Stimulated activated CD8-positive, alpha-beta memory T cell treated with anti-CD3 and anti-CD28 coated beads, Interleukin-7, amount 100 ng/mL, for 1 hour (primary cell): ENCODE measurements at places on chromosomes 11 and 22.

DNA sequence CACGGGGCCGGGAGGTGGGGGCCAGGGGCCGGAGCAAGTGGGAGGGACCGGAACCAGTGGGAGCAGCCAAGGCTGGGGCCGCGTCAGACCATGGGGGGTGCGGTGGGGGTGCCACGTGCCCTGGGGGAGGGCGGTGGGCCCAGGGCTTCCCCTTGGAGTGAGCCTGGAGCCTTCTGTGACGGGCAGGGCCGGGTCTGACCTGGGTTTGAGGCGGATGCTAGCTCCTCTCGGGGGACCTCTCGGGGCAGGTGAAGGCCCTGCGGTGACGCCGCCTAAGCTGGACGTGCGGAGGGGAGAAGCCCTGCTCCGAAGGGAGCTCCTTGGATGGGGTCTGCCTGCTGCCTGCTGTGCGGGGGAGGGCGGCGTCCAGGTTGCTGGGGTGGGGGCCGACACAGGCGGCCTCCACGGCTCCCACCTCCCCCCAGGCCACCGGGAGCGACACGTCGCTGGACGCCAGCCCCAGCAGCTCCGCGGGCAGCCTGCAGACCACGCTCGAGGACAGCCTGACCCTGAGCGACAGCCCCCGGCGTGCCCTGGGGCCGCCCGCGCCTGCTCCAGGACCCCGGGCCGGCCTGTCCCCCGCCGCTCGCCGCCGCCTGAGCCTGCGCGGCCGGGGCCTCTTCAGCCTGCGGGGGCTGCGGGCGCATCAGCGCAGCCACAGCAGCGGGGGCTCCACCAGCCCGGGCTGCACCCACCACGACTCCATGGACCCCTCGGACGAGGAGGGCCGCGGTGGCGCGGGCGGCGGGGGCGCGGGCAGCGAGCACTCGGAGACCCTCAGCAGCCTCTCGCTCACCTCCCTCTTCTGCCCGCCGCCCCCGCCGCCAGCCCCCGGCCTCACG lies 115.0 kb downstream of the CACNA1I start:
- DNase-seq = no peak

DNA sequence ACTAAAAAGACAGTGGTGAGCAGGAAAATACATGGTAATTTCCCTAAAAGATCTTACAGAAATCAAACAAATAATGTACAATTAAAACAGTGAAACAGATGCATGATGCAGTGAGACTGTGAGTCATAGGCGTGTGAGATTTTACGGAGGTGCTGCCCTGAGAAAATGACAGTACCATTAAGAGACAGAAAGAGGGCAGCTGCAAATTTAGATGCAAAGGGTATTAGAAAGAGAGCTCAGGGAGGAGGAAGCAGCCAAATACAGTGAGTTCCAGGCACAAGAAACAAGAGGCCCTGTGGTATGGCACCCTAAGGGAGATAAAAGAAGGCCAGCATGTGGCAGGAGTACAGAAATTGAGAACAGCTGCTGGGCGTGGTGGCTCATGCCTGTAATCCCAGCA lies 88.5 kb upstream of the FIBIN start:
- DNase-seq = no peak

- no peak for DNase-seq
Measured at GRCh38 chr11:86040919-86041850, 27.7 kb downstream of the PICALM start.

DNA sequence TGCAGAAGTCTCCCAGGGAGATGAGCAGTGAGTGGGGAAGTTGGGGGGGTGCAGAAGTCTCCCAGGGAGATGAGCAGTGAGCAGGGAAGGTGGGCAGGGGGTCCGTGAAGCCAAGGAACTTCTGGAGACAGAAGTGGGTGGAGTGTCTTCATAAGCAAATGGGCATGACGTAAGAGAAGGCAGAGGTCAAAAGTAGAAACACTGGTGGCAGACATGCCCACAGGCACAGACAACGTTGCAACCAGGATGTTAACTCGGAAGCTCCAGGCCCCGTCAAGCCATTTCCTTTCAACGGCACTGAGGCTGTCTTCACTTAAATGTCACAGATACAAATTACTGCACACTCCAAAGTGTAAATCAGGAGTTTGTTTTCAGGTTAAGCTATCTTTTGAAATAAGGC lies 186.1 kb downstream of the SHANK2 start:
- no peak for DNase-seq

GRCh38 chr11:12840871-12841660 lies 166.8 kb downstream of the TEAD1 start:
- no peak for DNase-seq

GRCh38 chr11:82807646-82808045 lies 74.0 kb upstream of the FAM181B start:
- DNase-seq = no peak

GRCh38 chr11:14300661-14301304 lies 58.2 kb downstream of the RRAS2 start:
- peak; percentile 12 for DNase-seq

- DNase-seq = no peak
Measured at GRCh38 chr11:117669062-117669461, 128.0 kb downstream of the DSCAML1 start.

DNA sequence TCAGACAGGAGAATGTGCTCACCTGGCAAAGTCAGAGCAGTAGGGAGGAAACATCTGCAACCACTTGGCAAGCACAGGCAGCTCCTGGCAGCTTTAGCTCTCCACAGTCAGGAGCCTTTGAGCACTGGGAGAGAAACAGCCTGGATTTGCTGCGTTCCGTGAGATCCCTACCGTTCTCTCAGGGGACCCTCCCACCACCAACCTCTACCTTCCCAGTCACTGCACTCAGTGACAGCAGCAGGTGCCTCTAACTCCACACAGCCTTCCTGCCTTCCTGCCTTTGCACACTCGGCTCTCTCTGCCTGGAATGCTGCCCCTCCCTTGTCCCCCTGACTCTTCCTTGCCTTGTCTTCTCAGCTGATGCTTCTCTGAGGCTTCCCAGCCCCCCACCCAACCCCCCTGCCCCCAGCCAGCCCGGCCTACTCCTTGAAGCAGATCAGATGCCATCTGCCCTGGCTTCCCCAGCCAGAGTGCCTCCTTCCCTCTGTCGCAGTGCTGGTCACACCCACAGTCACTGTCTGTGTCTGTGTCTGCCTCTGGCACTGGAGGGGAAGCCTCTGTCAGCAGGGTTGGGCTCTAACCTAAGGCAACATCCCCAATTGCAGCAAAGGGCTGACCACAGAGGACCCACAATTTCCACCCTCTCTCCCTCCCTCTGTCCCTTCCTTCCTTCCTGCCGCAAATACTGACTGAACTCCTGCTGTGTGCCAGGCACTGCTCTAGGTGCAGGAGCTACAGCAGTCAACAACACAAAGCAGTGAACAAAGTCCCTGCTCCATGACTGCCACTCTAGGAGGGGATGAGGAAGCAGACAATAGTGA lies 14.9 kb upstream of the TSKU start:
- no peak for DNase-seq

- DNase-seq = no peak
Measured at GRCh38 chr11:30228323-30228884, 2.4 kb upstream of the FSHB start.

GRCh38 chr11:72573072-72573854 lies 101.0 kb downstream of the PDE2A start:
- DNase-seq = no peak

DNA sequence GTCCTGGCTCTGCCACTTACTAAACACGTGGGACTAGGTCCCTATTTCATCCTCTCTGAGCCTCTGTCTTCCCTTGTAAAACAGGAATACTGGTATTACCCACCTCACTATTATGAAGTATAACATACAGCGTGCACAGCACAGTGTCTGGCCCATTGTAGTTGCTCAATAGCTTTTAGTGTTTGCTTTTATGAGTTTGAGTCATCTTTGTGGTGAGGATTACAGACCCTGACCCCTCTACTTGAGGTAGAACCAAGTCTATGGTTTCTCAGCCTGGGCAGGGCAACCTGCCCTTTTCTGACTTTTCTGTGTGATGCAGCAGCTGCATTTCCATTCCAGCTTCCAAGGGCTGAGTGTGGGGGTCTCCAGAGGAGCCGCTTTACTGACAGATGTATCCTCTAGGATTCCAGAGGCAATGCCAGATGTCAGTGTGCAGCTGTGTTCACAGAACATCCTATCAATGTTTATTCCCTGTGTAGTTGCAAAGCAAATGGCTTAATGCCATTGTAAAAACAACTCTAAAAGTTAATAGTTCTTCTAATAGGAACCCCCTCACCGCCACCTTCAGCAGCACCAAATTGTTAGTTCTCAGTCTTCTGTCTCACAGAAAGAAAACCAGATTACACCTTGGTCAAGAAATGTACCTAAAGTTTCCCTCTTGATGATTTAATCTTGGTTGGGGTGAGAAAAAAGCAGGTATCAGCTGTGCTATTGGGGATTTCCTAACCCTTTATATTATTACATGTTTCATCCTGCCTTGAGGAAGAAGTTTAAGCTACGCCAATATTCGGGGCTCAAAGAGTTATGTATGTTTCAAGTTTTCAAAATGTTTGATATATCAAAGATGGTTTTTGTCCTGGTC lies 16.8 kb downstream of the PRR5L start:
- DNase-seq = no peak

GRCh38 chr11:77147668-77148321 lies 19.7 kb downstream of the MYO7A start:
- no peak for DNase-seq

- DNase-seq = no peak
Measured at GRCh38 chr22:45774001-45774670, 102.5 kb downstream of the ATXN10 start.

DNA sequence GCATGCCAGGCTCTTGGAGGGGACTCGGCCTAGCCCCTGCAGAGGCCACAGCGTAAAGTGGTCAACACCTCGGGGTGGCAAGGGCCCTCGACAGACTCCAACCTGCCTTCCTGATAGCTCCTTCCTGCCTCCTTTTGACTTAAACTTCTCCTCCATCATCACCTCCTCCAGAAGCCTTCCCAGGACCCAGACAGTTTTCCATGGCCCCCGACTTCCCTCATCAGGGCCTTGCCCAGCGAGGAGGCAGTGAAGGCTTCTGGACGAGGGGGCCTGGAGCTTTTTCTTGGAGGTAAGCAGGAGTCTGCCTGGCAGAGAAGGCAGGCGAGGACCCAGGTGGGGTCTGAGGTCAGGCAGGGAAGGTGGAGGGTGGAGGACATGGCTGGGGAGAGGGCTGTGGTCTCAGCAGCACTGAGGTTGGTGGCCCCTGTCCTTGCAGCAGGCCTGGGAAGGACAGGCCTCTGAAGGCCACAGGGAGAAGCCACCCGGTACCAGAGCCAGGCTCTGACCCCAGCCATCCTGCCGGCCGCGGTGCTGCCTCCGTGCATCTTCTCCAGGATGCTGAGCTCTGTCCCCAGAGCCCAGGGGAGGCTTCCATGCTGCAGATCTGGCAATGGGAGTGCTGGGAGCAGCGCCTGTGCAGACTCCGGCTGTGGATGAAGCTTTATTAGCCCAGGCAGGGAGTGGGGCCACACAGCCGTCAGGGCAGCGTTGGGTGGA lies 81.4 kb downstream of the WNT7B start:
- DNase-seq = no peak

- no peak for DNase-seq
Measured at GRCh38 chr22:43164636-43165035, 13.3 kb downstream of the TSPO start.

DNA sequence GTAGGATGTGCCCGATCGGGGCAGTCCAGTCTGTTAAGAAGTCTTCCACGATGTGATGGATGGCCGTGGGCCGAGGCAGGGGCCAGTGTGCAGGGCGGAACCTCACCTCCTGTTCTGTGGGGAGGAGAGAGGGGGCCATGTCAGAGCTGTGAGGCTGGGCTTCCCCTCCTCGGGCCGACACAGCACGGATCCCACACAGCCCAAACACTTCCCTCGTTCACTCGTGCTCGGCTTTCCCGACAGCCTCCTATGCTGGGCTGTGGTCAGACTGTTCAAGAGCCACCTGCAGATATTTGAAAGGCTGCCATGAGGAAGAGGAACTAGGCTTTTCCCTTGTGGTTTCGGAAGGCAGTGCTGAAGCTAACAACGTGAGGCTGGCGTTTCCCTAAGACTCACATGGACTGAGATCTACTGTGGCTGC lies 12.3 kb upstream of the TXN2 start:
- DNase-seq = no peak

- no peak for DNase-seq
Measured at GRCh38 chr11:33296695-33297094, 39.5 kb downstream of the HIPK3 start.

DNA sequence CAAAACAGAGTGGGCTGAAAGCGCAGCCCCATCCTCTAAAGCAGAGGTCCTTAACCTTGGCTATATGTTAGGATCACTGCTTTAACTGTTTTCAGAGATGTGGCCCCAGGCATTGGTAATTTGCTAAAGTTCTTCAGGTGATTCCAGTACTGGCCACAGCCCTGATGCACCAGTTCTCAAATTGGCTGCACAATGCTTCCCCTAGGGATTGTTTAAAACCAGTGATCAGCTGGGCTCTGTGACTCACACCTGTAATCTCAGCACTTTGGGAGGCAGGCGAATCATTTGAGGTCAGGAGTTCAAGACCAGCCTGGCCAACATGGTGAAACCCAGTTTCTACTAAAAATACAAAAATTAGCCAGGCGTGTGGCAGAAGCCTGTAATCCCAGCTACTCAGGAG lies 8.4 kb upstream of the IRAG1 start:
- DNase-seq = no peak

DNA sequence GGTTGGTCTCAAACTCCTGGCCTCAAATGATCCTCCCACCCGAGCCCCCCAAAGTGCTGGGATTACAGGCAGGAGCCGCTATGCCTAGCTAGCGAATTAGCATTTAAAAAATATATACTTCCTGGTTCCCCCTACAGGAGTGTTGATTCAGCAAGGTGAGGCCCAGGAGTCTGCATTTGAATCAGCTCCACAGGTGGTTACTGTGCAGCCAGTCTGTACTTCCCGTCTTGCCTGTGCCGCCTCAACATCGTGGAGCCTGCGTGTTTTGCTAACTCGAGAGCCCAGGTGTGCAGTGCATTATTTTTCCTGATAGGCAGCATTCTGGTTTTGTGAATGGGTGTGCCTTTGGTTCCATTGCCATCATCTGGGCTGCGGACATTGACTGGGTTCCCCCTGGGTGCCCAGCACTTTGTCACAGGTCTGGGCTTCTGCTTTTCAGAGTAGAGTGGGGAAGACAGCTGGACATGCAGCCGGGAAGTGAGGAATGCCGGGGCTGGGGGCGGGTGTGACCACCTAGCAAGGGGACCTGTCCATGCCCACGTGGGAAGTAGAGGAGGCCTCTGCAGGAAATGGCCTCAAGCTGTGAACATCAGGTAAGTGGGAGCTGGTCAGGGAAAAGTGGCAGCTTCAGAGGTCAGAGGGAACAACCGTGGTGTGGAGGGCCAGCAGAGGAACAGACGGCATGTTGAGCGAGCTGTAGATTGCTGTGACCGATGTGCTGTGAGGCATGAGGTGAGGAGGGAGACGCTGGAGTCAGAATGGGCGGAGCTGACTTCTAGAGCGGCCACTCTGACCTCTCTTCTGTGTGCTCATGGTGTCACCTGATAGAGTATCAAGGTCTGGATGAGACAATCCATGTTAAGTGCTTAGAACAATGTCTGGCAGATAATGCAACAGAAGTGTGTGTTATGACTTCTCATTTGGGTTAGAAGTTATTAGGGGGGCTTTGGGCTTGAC lies 42.2 kb downstream of the PPFIA1 start:
- DNase-seq = no peak

- no peak for DNase-seq
Measured at GRCh38 chr11:44269369-44270351, 40.3 kb downstream of the ALX4 start.

- DNase-seq = no peak
Measured at GRCh38 chr22:45196308-45196707, 32.6 kb downstream of the NUP50 start.
